Mammary epithelial cell (primary cell): ENCODE measurements at places on chromosomes 4 and X.
A peak's percentile ranks its signal among the peaks of the same experiment; 100 is the strongest.

- no peak for DNase-seq
Observed at GRCh38 chr4:109294468-109295020, 7.9 kb downstream of the COL25A1 start.

DNA sequence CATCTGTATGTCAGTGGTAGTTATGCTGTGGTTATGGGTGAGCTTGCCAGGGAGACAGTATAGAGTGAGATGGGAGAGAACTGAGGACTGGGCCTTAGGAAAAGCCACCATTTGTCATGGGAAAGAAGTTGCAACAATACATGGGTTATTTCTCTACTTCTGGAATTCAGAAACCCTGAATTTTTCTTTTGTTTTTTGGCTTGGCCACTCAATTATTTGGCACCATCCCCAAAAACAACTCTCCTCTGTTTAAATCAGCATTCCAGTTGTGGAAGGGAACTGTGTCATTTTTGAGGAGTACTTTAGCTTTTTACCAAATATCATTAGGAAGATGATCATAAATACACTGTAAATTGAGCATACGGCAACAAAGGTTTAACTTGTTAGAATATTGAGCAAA lies 41.1 kb upstream of the ACSL4 start:
- no peak for DNase-seq

DNA sequence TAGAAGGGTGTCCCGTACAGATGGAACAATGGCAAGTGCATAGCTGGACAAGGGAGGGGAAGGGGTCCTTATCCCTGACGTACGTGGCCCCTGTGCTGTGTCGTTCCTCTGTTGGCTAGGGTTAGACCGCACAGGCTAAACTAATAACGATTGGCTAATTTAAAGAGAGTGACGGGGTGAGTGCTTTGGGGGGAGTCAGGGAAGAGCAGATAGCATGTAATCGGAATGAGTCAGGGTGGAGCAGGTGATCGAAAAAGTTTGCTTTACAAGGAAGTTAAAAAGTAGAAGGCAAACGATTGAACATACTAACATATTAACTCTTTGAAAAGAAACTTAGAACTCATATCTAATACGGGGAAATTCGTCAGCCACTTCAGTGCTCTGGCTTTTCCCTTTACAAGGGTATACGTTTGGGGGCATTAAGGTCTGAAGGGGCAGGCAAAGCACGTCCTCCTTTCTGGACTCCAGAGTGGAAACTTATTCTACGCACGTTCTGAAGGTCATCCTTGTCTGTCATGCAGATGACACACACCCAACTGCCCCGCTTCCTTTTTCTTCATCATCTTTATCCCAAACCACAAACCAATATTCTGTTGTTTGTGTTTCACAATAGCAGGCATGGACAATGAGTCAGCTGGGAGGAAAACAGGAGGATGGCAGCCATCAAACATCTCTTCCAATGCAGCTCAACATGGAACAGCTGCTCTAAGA lies 10.2 kb upstream of the CRLF2 start:
- DNase-seq, result peak; percentile 52

- DNase-seq, result no peak
Observed at GRCh38 chr4:4477391-4477790, 64.5 kb downstream of the STX18 start.

DNA sequence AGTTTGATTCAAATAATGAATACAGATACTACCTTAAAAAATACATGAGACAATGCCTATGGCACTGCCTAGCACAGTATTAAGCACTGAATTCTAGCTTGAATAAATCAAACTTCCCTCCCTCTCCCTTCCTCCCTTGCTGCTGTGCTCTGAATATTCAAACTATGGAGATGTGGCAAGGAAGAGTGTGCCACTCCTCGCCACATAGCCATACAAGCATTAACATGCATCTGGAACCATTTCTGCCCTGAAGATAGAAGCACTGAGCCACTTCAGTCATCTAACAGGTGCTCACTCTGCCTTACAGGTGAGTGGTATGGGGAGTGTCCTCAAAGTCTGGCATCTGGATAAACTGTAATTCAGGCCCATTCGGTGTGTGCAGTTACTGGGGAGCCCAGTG lies 276.9 kb downstream of the ARHGAP24 start:
- DNase-seq, result no peak

DNA sequence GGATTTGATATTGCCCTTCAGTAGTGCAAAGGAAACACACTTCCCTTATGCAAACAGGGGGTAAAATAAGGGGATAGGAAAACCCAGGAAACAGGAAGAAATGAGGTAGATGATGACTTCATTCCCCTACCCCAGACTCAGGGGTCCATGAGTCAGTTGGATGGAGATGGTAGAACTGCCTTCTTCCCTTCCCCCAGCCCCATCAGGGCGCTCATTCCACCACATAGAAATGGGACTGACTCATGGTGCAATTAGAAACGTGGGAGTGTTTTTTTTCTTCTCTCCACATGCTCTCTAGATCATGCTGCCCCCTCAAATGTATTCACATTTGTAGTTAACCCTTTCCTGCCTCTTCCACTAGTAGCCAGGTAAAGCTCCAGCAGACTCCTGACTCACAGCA lies 23.1 kb upstream of the ARMCX2 start:
- no peak for DNase-seq

DNA sequence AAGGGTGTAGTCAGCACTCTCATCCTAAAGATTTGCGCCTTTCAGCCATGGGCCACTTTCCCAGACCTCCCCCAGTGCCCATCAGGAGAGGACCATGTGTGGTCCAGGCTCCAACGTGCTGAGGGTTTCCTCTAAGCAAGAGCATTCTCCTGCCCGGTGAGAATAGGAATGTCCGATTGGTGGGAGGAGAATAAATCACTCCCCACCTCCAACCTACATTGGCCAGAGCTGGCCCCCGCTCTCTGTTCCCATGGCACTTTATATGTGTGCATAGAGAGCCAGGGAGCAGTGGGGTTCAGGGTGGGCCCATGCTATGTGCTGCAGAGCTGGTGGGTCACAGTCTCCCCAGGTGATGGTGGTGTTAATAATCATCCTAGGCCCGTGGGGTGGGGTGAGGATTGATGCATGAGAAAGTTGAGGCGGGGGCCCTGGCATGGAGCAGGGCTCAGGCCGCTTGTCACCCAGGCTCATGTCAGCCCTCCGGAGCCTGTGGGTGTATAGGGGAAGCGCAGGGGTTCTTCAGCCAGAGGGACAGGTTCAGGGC lies 6.8 kb upstream of the SORCS2 start:
- DNase-seq, result no peak

GRCh38 chr4:74654230-74654681 lies 140.1 kb downstream of the BTC start:
- DNase-seq, result peak; percentile 90

DNA sequence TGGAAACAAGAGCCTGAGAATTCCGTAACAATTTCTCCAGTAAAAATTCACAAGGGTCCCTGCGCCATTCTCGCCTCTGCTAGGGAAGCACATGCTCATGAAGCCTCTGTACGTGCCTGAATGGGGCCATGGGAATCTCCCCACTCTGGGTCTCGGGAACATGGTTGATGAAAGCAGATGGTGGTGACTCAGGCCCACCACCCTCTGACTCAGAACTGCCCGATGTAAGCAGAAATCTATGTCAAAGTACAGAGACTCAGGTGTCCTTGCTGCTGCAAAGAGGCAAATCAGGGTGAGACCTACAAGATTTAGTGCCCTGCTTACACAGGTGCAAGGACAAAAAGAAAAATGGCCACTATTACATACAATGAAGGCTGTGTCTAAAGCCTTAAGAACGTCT lies 65.0 kb downstream of the SCD5 start:
- DNase-seq, result peak; percentile 92

- no peak for DNase-seq
Observed at GRCh38 chr4:167854881-167855280, 237.5 kb upstream of the ANXA10 start.

DNA sequence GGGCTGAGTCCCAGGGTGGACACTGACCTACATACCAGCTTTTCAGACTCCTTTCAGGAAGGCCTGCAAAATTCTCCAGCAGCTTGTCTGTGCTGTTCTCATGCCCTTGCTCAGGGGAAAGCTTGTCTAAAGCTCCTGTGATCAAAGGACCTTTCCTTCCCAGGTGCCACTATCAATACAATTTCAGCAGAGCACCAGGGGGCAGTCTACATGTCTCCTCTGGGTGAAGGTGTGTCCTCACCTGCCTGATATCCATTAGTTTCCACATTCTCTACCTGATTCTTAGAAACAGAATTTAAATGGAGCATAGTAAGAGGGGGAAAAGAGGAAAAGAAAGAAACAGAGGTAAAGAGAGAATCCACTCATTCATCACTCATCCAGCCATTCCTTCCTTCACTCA lies 114.2 kb downstream of the PPARGC1A start:
- peak; percentile 1 for DNase-seq

DNA sequence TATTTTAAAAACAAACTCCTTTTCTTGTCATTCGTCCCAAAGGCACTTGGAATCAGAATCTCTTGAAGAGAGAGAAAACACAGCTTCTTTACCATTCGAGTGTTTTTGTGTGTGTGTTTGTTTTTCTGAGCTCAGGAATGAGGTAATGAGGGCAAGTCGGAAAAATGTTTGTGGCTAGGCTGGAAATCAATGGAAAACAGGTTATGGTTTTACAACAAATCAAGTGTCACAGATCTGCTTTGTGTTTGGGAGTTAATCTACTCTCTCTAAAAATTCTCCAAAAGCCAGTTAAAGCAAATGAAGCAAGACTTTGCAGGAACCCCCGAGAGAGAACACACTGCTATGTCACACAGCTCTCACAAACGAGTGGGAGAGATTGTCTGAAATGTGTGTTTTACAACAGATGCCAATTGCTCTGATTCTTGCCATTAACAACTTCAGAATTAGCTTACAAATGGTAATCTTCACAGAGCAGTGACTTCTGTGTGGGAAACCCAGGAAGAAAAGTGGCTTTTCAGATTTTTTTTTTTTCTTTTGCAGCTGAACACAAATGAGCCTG lies 264.1 kb downstream of the CBLL2 start:
- DNase-seq, result no peak

GRCh38 chr4:13989501-13989900 lies 362.0 kb upstream of the BOD1L1 start:
- peak; percentile 46 for DNase-seq

GRCh38 chr4:169956091-169956843 lies 69.9 kb downstream of the MFAP3L start:
- DNase-seq, result peak; percentile 37

DNA sequence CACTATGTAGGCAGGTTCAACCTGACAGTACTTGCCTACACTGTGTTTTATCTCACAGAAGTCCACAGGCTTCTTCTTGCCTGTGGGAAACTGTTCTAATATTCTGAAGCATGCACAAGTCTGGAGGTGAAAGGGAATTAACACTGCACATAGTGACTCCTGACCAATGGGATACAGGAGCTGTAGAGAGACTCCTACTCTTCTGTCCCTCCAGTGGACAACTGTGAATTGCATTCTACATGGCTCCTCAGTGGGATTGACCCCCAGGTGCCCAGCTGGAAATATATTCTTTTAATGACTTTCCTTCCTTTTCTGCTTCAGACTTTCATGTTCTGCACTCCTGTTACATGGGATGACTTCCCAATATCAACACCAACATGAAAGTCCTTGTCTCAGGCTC lies 8.2 kb upstream of the YIPF6 start:
- DNase-seq, result peak; percentile 30

GRCh38 chr4:141702472-141703182 lies 66.2 kb downstream of the IL15 start:
- no peak for DNase-seq

GRCh38 chr4:159150821-159151390 lies 48.0 kb downstream of the RAPGEF2 start:
- no peak for DNase-seq

DNA sequence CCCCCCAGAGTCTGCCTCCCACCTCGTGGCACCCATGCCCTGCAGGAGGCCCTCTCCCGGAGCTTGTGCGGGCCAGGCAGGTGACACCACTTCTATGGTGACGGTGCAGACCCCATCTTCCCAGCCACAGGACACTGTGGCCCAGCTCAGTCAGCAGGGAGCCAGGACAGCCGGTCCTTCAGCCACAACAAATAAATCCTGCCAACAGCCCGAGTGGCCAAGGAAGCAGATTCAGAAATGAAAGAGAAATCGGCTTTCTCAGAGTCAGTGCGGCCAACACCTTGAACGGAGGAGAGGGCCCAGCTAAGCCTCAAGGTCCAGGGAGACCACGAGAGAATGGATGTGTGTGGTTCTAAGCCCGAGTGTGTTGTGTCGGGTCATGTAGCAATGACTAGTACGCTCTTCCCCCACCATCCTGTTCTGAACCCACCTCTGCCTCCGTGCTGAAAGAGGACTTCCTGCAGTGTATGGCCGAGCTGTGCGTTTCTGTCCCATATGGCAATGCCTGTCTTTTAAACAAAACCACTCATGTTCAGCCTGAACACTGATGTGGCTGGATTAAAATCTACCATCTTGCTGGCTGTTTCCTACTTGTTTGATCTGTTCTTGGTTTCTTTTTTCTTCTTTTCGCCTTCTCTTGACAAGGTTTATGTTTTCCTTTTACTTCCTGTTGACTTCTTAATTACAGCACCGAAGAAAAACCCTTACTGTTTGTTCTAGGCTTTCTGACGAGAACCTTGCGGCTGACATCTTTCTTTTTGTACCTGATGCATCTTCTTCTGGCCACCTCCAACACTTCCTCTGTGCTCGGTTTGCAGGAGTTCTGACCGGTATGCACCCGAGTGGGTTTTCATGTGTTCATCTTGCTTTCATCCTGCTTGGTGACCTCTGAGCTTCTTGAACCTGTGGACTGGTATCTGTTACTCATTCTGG lies 53.1 kb downstream of the GAK start:
- DNase-seq, result no peak

DNA sequence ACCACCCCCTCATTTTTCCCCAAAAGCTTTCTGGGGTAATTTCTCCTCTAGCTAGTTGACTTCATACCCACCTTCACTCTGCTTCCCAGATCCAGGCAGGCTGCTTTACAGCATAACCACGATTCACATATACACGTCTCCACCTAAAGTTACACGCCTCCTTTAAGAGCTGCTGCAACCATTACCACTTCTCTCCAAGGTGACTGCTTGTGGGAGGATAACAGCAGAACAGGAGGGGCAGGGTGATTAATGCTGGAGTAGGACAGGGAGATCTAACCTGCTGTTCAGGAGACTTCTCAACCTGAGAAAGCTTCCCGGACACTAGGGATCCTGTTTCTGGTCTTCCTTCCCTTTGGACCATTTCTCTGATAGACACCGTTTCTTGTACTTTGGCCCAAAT lies 77.4 kb downstream of the MGST2 start:
- DNase-seq, result no peak

DNA sequence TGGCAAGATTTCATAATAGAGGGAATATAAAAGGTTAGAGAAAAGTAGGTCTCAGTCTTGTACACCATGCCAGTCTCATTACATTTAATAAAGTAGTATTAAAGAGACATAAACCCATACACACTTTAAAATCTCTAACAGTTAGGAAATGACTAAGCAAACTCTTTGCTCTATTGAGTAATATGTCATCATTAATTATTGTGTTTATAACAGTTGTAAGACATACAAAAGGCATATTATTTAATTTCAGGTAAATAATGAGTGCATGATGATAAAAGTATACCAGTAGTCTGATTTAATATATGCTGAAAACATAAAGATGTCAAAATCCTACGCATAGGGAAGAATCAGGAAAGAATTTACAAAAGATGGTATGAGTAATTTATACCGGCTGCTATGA lies 31.0 kb upstream of the FGG start:
- peak; percentile 28 for DNase-seq

GRCh38 chr4:115279330-115279729 lies 165.9 kb upstream of the NDST4 start:
- DNase-seq, result peak; percentile 82
